Melanocyte of skin (primary cell): ENCODE measurements at places on chromosomes 2 and 18. TPM values are rescaled to one million over a fixed set of nuclear protein-coding genes. Genes with fewer than 3 reads are reported as not detected.

The UGT1A7 gene
- not detected in 2 replicates for total RNA-seq

The MC4R gene
- total RNA-seq: 0.36 and 0.69 TPM in 2 replicates

The CENPA gene
- 22.8 and 24.3 TPM in 2 replicates for total RNA-seq

The TAF4B gene
- 21.0 and 23.9 TPM in 2 replicates for total RNA-seq

The BOD1L2 gene
- total RNA-seq: not detected in 2 replicates

The CFAP53 gene
- under 0.01 and 0.69 TPM in 2 replicates for total RNA-seq

The RAB6C gene
- total RNA-seq: not detected in 2 replicates

The CDCA7 gene
- total RNA-seq: 2.4 and 7.3 TPM in 2 replicates

The POTEI gene
- not detected in 2 replicates for total RNA-seq

The LHCGR gene
- under 0.01 TPM in 1 of 2 replicates, not detected in the other for total RNA-seq

The MREG gene
- total RNA-seq: 40.7 and 41.0 TPM in 2 replicates

The LYPD1 gene
- 4.0 and 7.2 TPM in 2 replicates for total RNA-seq

The IL1RN gene
- 0.33 TPM in 1 of 2 replicates, not detected in the other for total RNA-seq

The NIFK gene
- total RNA-seq: 52.0 and 80.4 TPM in 2 replicates

The LAPTM4A gene
- 122 and 125 TPM in 2 replicates for total RNA-seq

The ANKRD29 gene
- total RNA-seq: under 0.01 TPM in 1 of 2 replicates, not detected in the other

The STK17B gene
- 13.8 and 34.9 TPM in 2 replicates for total RNA-seq

The SERPINB13 gene
- not detected in 2 replicates for total RNA-seq

The TEKT4 gene
- not detected in 2 replicates for total RNA-seq

The HSBP1L1 gene
- 9.0 and 10.0 TPM in 2 replicates for total RNA-seq

The ZNF804A gene
- not detected in 2 replicates for total RNA-seq

The SMYD1 gene
- total RNA-seq: 0.36 and 1.0 TPM in 2 replicates

The KRTCAP3 gene
- not detected in 2 replicates for total RNA-seq

The ANO7 gene
- total RNA-seq: 0.34 and 1.1 TPM in 2 replicates

The SLC4A5 gene
- 1.00 and 1.7 TPM in 2 replicates for total RNA-seq

The TANC1 gene
- 50.2 and 64.0 TPM in 2 replicates for total RNA-seq

The TMEM247 gene
- not detected in 2 replicates for total RNA-seq

The POTEC gene
- total RNA-seq: not detected in 2 replicates

The SPATA3 gene
- not detected in 2 replicates for total RNA-seq

The MAPK4 gene
- 0.67 and 4.2 TPM in 2 replicates for total RNA-seq

The SLC5A7 gene
- total RNA-seq: not detected in 2 replicates

The GPBAR1 gene
- total RNA-seq: 0.15 TPM in 1 of 2 replicates, not detected in the other

The ANKRD30BL gene
- total RNA-seq: 0.33 TPM in 1 of 2 replicates, not detected in the other

The HOXD13 gene
- total RNA-seq: not detected in 2 replicates

The RALB gene
- 38.3 and 47.4 TPM in 2 replicates for total RNA-seq

The IL37 gene
- not detected in 2 replicates for total RNA-seq

The DPP10 gene
- total RNA-seq: not detected in 2 replicates

The LRRC30 gene
- total RNA-seq: not detected in 2 replicates

The GALR1 gene
- not detected in 2 replicates for total RNA-seq

The VIT gene
- total RNA-seq: not detected in 2 replicates

The TACR1 gene
- under 0.01 TPM in 1 of 2 replicates, not detected in the other for total RNA-seq

The RUFY4 gene
- total RNA-seq: not detected in 2 replicates

The CNTNAP5 gene
- total RNA-seq: under 0.01 TPM in 1 of 2 replicates, not detected in the other

The CXCR1 gene
- not detected in 2 replicates for total RNA-seq

The DAPL1 gene
- total RNA-seq: 11.7 and 20.0 TPM in 2 replicates

The AMMECR1L gene
- 52.3 and 54.0 TPM in 2 replicates for total RNA-seq

The SKOR2 gene
- total RNA-seq: not detected in 2 replicates

The EPAS1 gene
- total RNA-seq: 52.9 and 56.1 TPM in 2 replicates

The ZFP36L2 gene
- total RNA-seq: 8.3 TPM in 2 replicates

The SLC9A4 gene
- total RNA-seq: not detected in 2 replicates

The GPR45 gene
- not detected in 2 replicates for total RNA-seq

The HRH4 gene
- under 0.01 and 0.15 TPM in 2 replicates for total RNA-seq

The UNC50 gene
- 36.1 and 47.6 TPM in 2 replicates for total RNA-seq
